ENCODE measurements at places on chromosomes 7 and 10.

DNA sequence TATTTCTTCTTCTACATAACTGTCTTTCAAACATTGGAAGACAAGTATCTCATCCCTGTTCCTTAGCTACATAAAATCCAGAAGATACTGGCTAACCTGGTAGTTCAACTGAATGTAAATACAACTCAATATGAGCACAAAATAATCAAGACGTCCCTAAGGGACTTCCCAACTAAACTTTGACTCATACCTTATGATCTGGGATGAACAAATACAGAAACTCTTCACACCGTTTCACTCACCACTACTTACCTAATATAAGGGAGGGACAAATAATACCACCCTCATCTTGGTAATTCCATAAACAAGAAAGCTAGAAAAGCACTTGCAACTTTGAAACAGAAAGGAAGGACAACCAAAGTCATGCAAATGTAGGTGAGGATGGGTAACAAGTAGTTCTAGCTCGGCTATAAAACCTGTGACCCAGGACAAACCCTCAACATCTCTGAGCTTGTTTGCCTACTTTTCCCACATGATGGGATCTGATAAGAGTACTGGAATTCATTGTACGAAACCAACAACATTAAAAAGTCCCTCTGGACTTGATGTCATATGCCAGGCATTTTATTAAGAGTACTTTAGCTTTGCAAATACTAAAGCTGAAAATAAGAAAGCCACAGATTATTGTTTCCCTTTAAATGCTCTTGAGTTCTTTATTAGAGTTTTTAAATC is 121.9 kb downstream of the STRA8 start:
- DNase-seq = no peak

GRCh38 chr10:117175901-117176534 is 21.3 kb upstream of the KCNK18 start:
- peak; percentile 60 for DNase-seq

GRCh38 chr10:70669015-70669414 is 3.3 kb upstream of the ADAMTS14 start:
- no peak for DNase-seq

GRCh38 chr7:30900803-30901362 is 10.8 kb upstream of the AQP1 start:
- no peak for DNase-seq

GRCh38 chr10:92126100-92126650 is 164.7 kb downstream of the CPEB3 start:
- DNase-seq = no peak

GRCh38 chr10:76430061-76430645 is 998.7 kb downstream of the LRMDA start:
- DNase-seq = no peak

DNA sequence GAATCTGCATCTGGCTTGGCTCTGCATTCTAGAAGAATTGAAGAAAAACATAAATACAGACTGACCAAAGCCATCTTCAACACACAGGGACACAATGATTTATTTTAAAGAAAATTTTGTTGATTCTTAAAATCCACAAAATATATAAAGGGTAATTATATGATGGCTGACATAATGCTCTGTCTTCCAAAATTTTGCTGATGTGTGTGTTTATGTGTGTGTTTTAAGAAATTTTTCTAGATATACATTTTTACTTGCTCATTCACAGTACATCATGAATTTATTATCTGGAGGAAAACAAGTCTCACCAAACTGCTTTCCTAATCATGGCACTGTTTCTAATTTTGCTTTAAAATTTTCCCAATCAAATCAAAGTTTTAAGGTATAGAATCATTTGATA is 442.6 kb downstream of the PARD3 start:
- DNase-seq = no peak

DNA sequence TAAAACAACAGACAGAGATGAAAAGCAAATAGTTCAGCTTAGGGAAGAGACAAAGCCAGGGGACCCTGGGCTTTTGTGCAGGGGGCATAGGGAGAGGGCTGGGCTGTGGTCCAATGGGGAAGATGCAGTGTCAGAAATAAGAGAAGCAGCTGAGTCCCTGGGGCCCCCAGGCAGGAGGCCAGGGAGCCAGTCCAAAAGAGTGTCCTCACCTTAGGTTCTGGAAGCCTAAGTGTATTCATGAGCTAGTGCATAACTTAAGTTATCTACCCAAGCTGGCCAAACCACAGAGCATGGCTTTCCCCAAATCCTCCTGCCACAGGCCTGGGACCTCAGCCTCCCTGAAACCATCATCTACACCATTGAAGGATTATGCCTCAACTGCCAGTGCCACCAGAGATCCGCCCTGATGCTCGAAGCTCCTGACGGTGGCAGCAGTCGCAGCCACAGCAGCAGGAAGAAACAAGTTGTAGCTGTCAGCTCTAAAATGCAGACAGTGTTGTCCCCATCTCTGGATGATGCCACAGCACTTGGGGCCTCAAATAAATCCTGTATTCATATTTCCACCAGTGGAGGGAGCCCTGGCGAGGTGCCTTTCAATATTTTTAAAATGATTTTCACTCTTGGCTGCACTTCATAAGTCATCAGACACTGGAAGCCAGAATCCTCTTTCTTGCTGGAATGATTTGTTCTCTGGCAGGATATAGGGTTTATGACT is 574.6 kb downstream of the GRID1 start:
- DNase-seq = no peak

- DNase-seq = no peak
These were observed 57.8 kb downstream of the INPP5F start for GRCh38 chr10:119783665-119784027.

DNA sequence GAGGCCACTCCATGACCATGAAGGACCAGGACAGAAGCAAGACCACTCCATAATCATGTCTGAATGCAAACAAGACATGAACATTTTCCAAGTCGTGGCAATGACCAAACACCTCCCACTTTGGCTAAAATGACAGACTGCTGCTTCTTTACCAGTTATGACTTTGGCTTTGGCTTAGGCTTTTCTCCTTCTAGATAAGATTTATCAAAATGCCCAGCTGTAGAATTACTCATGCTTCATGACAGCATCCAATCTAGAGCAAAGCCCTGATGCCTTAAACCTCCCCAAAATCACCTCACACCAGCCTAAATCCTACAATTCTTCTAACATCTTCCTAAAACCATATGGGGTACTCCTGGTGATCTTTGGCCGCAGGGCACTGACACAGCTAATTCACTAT is 102.1 kb downstream of the VPS41 start:
- no peak for DNase-seq

- DNase-seq = no peak
These were observed 106.0 kb downstream of the TCERG1L start for GRCh38 chr10:131205556-131205955.

GRCh38 chr7:5234852-5235831 is 45.1 kb downstream of the WIPI2 start:
- no peak for DNase-seq

- no peak for DNase-seq
These were observed 64.9 kb downstream of the NPTX2 start for GRCh38 chr7:98681951-98682350.

GRCh38 chr10:86023931-86024280 is 342.7 kb downstream of the GRID1 start:
- no peak for DNase-seq

DNA sequence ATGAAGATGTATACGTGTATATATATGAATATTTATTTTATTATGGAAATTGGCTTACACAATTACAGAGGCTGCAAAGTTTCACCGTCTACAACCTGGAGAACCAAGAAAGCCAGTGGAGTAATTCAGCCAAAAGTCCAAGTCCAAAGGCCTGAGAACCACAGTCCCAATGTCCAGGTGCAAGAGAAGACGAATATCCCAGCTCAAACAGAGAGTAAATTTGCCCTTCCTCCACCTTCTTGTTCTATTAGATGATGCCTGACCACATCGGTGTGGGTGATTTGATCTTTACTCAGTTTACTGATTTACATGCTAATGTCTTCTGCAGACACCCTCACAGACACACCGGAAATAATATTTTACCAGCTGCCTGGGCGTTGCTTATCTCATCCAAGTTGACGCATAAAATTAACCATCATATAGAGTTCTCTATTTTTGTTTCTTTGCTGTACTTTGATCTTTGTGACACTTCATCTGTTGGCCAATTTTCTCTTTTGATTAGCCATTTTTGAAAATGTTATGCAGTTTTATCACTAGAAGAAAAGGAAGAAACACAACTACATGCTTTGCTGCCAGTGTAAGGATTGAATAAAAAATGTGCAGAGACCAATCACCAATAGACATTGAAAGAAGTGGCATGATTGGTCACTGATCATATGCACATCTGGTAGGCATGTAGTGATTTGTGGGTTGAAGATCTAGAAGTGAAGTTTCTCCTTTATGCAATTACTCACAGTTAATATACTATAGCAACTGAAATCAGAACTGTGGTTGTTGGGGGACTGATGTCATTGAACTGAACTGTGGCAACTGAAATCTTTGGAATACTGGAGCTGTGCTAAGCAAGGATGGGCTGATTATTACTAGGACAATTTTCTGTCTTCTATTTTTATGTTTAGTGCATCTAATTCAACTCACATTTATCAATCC is 68.5 kb downstream of the EPDR1 start:
- DNase-seq = no peak

DNA sequence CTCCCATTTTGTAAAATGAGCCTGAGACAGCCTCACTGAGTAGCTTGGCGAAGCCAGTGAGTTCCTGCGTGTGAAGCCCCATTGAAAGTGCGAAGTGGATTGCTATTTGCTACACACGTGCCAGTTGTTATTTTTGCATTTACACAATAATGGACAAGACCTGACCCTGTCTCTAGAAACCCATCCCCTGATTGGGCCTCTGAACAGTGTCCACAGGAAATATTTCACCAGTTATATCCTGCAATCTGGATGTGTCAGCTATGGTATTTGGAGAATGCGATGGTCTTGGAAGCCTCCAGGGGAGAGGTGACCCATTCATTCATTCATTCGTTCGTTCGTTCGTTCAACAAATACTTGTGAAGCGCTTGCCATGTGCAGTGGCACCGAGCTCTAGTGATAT is 37.1 kb downstream of the COL13A1 start:
- DNase-seq = no peak

GRCh38 chr10:45241865-45242520 is 73.4 kb downstream of the OR13A1 start:
- no peak for DNase-seq

GRCh38 chr10:63268798-63269503 is 135.8 kb downstream of the NRBF2 start:
- DNase-seq = peak; percentile 79

DNA sequence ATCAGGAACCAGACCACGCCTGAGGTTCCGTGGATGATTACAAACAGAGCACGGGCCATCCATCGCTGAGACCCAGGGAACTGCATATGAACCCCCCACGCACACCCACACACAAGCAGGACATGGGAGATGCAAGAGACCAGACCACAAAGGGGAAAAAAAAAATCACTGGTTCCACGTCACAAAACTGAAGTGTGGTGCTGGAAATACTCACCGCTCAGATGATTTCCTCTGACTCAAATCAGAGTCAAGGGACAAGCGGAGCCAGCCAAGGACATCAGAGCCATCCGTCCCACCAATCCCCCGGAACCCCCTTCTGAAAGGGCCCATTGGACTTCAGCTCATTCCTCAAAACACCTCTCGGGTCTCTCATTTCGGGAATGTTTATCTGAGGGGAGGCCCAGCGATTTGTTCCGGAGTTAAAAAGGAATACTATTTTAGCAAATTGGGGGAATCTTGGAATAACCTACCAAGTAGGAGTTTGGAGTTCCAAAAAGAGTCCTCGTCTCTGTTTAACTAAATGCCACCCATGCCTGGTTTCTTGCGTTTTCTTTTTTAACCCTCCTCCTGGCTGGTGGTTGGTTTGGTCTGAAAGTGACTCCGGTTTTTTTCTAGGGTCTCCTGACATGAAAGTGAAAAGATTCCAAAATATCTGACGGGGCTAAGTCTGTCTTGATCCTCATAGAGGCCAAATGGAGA is 15.0 kb downstream of the SNX8 start:
- DNase-seq = no peak

- peak; percentile 13 for DNase-seq
These were observed 256.3 kb upstream of the MINDY3 start for GRCh38 chr10:16116404-16117304.

- DNase-seq = no peak
These were observed 21.8 kb upstream of the CH25H start for GRCh38 chr10:89228962-89229361.

DNA sequence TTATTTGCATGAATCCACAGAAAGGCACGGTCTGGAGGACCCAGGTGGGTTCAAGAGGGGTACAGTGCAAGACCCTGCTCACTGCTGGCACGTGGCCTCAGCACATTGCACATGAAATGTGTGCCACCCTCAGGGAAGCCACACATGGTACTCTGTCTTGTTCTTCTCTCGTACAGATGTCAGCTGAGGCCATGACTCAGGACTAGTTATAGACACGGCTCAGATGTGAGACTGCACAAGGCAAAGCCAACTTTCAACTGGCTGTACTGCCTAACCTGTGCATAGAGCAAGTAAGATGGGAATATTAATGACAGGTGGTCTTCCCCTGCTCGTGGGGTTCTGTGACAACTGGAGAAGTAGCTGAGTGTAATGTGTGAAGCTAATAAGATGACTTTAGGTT is 249.4 kb upstream of the CTBP2 start:
- no peak for DNase-seq

DNA sequence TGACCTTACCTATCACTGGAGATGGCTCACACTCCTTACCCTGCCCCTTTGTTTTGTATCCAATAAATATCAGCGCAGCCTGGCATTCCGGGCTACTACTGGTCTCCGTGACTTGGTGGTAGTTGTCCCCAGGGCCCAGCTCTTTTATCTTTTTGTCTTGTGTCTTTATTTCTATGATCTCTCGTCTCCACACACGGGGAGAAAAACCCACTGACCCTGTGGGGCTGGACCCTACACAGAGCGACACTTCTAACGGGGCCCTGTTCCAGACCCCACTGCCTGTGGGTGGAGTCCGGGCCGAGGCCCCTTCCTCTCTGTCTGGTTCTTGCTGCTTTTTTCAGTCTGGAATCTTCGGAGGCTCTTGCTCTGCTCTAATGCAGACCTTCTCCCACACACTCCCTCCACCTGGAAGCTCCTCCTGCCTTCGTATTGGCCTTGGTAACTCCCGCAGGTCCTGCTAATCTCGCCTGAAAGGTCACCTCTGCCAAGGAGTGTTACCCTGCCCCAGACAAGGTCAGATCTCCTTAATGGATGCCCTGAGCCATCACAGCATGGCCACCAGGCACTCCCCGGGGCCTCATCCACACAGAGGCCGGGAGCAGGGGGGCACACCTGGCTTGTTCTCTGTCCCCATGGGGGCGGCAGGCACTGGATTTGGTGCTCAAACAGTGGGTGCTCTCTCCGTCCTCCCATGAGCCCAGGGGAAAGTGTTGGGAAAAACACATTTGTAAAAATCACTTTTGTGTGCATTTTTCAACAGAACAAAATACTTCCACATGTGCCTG is 531.7 kb downstream of the PTPRN2 start:
- no peak for DNase-seq

DNA sequence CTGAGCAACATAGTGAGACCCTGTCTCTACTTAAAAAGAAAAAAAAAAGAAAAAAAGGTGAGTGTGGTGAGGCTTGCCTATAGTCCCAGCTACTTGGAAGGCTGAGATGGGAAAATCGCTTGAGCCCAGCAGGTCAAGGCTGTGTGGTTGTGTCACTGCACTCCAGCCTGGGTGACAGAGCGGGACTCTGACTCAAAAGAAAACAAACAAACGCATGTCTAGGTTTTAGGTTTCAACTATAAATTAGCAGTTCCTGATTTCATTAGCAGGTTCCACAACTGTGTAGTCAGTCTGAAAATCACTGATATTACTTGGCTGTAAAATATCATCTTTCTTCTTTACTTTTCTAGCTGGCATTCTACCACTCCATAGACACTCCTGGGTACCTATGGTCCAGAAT is 155.7 kb upstream of the HGF start:
- DNase-seq = no peak
